Suprapubic skin (tissue), 4 donors: ENCODE measurements at places on chromosomes 7 and 10.

DNA sequence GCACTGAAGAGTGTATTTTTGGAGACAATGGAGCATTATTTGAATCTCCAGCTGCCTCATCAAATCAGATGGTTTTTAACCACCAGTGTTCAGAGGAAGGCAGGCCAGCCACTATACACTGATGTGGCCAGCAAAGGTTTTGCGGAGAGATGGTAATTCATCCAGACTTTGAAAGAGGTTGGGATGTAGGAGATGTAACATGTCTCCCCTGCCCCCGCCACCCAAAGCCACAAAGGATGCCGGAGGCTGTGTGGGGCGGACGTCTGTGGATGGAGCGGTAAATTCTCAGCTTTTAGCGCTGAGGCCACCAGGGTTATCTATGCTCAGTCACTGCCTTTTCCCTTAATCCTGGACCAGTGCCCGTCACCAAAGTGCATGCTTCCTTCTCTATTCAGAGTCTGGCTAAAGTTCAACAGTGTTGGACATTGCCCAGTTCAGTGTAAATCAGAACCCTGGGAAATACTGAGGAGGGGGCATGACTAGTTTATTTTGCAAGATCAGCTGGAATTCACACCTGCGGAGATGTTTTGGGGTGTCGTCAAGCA lies 3.7 kb upstream of the TRIP6 start:
- no peak for DNase-seq

GRCh38 chr7:30971440-30971839 lies 7.7 kb downstream of the GHRHR start:
- DNase-seq = peak; percentile 50

GRCh38 chr7:140453273-140453672 lies 26.0 kb downstream of the MKRN1 start:
- DNase-seq = no peak

- no peak for DNase-seq
Observed at GRCh38 chr10:21385536-21385935, 139.9 kb downstream of the SKIDA1 start.

DNA sequence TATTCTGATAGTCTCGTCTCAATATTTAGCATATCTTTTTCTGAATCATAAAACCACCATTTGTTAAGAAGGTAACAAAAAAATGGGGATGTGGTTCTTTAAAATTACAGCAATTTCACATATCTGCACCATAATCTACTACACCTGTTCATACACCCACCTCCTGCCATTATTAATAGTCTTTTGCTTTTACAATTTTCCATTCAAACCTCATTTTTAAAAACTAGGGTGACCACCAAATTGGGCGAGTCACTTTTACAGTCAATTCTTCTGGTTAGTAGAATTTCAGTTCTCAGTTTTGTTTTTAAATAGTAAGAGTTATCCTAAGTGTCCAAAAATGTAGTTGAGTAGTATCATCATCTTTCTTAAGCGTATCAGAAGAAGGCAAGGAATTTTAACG lies 48.4 kb upstream of the GSAP start:
- no peak for DNase-seq

- no peak for DNase-seq
Observed at GRCh38 chr7:44142028-44142427, 896 bp upstream of the MYL7 start.

- no peak for DNase-seq
Observed at GRCh38 chr10:102773320-102773719, 29.6 kb downstream of the WBP1L start.

DNA sequence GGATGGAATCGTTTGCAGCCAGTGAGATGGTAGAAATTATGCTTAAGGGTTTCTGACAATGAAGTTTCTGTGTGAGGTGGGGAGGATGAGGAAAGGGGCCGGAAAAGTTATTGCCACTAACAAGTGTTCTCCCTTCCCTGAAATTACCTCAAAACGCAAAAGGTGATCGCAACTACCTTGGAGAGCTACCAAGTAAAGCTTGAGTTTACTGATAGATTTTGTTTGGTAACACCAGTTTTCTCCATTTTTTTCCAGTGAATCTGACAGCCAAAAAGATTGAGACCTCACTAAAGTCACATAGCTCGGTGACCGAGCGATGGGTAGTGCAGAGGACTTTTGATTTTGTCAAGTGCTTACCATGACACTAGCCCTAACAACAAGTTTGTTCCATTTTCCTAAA lies 1.6 kb downstream of the SUV39H2 start:
- DNase-seq = no peak

DNA sequence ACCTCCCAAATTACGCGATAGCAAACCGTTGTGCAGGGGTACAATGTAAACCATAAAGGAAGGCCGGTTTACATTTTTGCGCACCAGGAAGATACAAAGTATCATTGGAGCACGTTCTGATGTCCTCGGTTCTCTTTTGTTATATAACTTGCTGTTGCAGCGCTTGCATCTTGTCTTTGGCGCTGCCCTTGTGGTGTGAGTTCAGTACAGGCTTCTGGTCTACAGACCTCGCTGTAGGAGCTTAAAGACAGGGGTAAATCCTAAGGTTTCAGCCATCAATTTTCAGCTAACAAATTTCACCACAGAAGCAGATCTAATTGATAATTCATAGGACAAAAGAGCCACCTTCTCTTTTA lies 1.5 kb upstream of the MKX start:
- no peak for DNase-seq

DNA sequence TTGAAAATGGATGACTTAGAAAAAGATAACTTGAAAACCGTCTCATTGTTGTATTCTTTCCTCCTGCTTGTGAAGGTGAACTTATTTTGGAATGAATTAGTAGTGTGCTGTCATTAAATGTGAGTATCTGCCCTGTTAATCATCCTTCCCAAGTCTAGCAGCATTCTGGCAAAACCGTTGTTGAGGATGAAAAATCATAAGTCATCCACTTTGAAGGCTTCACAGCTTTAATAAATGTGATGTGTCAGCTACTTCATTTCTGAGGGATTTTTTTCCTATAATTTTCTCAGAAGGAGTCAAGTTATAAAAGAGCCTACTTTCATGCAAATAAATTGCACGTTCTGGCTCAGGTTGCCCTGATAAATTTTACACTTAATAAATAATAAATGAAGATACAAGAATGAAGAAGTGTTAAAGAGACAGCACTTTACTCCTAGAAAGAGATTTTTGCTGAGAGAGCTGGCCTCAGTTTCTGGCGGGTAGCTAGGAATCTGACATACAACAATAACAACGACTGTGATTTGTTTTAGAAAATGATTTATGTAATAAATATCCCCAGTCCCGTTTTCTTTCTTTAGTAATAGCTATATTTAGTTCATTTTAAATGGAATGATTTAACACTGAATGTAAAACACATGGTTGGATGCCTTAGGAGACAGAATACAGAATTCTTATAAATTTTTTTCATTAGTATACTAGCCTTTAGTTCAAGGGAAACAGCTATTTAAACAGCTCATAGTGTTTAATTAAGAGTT lies 516.5 kb upstream of the KLF6 start:
- DNase-seq = no peak

GRCh38 chr7:77985232-77985973 lies 186.8 kb downstream of the PHTF2 start:
- DNase-seq = no peak

DNA sequence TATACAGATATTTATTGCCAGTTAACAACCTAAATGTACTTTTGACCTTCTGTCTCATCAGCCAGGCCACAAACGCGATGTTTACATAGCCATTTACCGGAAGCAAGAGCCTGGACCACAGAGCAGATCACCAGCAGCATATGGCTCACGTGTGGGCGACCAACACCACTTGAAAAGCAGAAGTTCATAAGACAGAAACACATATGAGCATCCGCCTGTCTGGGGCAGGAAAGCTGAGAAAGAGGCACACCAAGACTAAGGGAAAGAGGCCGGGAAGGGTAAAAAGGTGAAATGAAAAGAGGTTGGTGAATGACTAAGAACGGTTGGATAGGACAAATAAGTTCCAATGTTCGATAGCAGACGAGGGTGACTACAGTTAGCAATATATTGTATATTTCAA lies 1.3 kb downstream of the ABCB1 start:
- DNase-seq = no peak

DNA sequence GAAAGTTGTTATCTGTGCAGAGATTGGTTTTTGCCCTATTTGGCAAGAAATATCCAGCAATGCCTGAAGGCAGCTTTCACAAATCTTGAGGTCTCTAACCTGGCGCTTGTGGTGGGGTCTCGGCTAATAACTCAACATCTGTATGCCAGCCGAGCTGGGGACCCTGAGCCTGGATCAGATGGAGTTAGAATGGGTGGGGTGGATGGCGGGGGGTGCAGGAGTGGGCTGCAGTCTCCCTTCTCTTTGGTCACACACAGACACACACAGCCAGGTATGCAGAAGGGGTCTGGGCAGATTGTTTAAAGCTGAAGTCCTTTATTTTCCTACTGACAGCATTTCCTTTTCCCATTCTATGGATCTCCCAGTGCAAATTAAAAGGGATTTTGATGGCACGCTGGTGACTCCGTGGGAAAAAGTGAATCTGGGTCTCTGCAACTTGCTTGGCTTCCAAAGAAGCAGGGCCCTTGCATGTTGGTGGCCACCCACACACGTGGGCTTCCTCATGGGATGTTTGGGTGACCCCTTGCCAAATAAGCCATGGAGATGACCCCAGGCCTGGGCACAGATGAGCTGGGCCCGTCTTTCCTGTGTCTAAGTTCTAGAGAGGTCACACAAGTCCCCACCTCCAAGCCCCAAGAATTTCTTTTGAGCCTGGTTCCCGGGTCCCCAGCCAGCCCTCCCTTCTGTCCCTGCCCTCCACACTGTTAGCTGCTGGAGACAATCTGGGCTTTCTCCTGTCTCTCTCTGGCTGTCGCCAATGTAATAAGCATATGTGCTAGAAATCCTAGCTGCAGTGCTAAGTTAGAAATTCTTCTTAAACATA lies 39.9 kb upstream of the EMX2 start:
- peak; percentile 71 for DNase-seq

DNA sequence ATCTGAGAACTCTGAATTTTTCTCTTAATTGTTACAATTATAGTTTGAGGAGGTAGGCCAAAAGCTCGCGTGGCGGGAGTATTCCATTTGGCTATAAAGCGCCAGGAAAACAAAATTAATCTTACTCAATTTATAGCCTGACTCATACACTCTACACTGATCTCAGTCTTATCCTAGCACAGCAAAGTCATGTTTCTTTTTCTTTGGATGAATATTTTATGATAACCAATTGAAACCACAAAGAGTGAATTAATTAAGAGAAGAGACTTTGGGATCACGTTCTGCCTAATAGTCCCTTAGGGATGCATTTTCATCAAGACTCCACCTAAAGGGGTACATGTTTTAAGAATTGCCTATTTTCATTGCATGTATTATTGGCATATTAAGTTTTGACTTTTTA lies 420.8 kb downstream of the HGF start:
- no peak for DNase-seq

GRCh38 chr7:44235582-44236332 lies 35.0 kb downstream of the YKT6 start:
- no peak for DNase-seq

DNA sequence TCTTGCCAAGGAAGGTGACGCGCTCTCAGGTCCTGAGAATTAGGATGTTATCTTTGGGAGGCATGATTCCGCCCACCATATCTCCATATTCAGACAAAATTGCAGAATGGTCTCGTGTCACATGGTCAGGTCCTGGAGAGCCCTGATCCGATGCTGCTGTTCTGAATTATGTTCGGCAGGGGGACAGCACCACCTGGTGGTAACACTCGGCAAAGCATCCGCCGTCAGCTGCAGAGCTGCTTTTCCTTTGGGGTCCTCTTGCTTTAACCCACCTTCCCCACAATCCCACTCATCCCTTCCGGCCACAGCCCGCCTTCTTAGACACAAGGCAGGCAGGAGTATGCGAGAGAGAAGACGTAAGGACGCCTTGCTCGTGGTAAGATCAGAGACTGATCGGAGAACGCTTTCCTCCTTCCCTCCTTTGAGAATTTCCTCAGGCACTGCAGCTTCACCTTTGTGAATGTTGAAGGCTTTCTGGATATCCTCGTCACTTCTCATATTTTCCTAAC lies 327.8 kb upstream of the C7orf33 start:
- peak; percentile 81 for DNase-seq

DNA sequence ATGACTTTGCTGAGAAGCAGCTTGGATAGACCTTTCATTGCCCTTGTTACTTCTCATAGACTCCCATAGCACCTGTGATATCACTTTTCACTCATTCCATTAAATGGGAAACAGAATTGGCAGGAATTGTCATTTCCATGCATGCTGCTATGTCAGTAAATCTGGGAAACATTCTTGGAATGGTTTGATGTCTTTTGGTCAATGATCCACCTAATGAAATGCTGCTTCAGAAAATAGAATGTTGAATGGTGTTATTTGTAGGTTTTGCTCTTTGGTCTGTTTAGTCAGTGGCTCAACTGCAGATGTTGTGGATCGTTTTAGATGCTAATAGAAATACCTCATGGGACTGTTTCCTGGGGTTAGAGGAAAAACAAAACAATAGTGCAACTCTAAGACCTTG lies 127.8 kb downstream of the PLPP4 start:
- no peak for DNase-seq

GRCh38 chr7:106504645-106505044 lies 156.3 kb downstream of the CCDC71L start:
- DNase-seq = no peak

DNA sequence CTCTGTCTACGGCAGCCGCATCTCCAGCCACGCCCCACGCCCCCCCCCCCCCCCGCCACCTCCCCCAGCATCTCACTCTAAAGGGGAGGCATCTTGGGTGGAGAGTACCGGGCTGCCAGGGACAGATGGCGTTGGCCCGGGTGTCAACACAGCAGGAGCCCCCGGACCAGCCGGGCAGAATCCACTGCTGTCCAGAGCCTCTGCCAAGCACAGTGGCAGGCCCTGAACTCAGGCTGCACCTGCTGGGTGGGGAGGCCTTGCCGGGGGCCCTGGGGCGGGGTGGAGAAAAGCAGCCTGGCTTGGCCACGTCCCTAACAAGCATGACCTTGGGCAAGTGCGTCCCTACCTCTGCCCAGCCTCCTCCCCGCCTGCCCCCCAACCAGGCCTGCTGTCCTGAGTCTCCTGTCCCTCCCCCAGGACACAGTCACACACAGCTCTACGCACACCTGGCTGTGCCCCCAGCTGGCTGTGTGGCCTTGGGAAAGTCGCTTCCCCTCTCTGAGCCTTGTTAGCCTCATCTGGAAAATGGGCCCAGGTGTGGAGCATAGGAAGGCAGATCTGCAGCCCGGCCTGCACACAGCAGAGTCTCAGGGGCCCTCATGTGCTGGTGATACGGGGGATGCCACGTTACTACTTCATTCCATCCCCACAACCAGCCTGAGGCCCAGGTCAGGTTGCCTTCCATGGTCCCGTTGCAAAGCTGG lies 45.2 kb downstream of the MICALL2 start:
- DNase-seq = no peak
